ENCODE measurements at places on chromosomes 5 and 9.

GRCh38 chr9:134373953-134374300 lies 47.7 kb downstream of the RXRA start:
- no peak for DNase-seq

- no peak for DNase-seq
Measured at GRCh38 chr5:15290953-15291352, 209.0 kb upstream of the FBXL7 start.

DNA sequence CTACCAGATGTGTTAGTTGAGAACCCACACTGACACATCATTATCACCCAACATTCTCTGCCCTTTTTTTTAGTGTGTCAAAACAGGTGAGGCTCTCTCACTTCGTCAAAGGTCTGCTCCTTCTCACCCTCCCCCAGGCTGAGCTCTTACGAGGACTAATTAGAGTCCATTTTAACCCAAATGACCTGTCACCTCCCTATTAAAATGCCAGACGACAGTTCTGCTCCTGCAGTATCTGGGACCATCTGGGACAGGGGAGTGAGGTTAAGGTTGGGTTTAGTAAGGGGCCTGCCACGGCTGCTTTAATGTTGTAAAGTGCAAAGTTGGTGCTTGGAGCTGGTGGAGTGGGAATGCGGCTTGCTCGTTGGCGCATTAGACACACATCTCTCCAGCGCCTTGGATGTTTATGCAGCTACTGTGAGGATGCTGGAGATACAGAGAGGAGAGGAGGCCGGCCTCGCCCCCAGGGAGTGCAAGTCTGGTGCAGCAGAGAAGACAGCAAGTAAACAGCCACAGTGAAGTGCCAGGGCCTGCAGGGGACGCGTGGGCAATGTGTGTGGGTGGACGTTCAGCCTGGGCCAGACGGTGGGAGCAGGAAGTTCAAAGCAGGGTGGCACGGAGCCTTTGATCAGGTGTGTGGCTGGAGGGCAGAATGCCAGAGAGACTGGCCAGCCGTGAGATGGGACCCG lies 96.2 kb downstream of the C9orf50 start:
- no peak for DNase-seq

GRCh38 chr9:107542411-107543157 lies 53.0 kb upstream of the KLF4 start:
- no peak for DNase-seq

DNA sequence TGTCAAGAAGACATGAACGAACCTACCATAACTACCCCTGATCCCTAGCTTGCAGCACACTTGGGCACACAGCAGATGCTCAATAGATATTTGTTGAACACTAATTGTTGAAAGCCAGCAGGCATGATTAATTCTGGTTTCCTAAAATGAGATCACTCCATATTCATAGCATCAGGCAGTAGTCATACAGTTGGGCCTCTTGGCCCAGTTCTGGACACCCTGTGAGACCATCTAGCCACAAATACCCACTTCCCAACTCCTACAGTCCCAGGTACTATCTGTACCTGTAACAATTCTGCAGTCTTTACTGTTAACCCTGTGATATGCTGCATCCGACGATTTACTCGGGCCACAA lies 24.2 kb downstream of the P4HA2 start:
- no peak for DNase-seq

- no peak for DNase-seq
Measured at GRCh38 chr5:82068723-82069122, 96.9 kb downstream of the ATG10 start.

DNA sequence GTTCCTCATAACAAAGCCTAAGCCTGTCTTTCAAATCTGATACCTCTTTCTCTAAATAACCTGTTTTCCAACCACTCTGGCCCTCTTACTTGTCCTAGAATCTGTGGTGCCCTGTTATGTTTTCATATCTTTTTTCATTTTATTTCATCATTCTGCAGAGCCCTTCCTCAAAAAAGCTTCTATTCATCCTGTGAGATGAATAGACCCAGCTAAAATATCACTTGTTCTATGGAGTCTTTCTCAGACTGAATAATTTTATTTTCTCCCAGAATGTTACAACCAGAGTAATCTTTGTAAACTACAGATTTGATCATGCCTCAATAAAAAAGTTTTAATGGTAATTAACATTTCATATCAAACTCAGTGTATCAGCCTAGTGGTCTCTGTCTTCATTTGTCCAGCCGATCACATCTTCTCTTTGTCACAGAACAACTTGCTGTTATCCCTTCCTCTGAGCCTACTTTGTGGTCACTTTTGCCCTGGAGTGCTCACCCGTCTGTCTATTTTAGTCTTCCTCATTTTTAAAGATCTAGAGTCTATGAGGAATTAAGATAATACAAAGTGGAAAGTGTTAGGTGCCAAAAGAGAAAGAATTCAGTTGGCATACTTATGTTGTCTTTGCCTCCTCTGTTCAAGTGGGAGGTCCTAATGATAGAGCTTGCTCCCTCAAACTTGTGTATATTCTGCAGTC lies 77.8 kb downstream of the ZCCHC7 start:
- DNase-seq: no peak

GRCh38 chr5:61389609-61390008 lies 57.6 kb downstream of the ZSWIM6 start:
- no peak for DNase-seq
